Stimulated activated CD4-positive, alpha-beta T cell treated with anti-CD3 and anti-CD28 coated beads, Interleukin-15, amount 100 ng/mL, for 1 hour (primary cell): ENCODE measurements at places on chromosomes 3 and 15.

DNA sequence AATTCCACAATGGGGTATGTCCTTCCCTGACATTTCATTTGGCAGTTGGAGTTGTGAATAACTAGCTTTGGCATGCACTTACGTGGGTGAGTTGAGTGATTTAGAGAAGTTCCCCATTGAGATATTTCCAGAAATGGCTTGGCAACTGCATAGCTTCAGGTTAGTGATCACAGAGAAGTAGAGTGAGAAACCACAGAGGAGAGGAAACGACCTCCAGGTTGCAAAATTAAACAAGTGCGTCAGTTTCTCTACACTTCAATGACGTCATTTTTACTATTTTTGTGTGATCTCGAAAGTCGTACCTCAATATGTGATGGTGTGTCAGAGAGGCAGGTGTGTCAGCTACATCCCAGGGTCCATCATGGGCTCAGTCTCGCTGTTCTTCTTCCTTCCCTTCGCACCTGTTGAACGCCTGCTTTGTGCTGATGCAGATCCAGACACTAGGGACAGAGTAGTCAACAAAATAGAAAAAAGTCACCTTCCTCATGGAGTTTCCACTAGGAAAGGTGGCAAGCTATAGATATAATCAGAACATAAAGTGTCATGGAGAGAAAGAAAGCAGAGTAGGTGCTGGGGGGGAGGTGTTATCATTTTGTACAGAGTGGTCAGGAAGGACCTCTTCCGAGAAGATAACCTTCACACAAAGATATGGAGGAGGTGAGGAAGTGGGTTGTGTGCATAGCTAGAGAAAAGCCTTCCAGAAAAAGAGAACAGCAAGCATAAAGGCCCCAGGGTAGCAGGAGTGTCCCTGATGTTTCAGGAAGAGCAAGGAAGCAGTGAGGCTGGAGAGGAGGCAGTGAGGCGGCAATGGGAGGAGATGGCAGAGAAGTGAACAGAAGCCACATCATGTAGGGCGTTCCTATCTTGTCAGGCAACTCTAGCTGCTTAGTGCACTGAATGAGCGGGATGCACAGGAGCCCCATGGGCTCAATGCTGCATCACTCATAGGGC is 75.6 kb downstream of the MCTP2 start:
- DNase-seq: no peak

DNA sequence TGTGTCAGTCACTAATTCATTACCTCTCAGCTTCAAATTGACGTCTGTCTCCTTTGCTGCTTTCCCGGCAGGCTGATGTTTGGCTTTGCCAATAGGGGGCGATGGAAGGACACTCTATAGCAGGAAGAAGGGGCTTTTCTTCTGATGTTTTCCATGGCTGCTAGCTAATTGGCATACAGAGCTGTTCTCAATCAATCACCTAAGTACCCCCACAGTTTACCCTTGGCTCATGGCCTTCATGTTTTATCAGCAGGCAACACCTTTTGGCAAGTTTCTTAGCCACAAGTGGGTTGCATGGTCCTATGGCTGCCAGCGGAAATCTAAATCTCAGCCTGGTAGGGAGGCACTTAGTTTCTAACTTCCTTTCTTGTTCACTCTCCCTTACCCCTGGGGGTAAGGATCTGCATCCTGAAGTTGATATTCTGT is 45.0 kb downstream of the ESYT3 start:
- no peak for DNase-seq

DNA sequence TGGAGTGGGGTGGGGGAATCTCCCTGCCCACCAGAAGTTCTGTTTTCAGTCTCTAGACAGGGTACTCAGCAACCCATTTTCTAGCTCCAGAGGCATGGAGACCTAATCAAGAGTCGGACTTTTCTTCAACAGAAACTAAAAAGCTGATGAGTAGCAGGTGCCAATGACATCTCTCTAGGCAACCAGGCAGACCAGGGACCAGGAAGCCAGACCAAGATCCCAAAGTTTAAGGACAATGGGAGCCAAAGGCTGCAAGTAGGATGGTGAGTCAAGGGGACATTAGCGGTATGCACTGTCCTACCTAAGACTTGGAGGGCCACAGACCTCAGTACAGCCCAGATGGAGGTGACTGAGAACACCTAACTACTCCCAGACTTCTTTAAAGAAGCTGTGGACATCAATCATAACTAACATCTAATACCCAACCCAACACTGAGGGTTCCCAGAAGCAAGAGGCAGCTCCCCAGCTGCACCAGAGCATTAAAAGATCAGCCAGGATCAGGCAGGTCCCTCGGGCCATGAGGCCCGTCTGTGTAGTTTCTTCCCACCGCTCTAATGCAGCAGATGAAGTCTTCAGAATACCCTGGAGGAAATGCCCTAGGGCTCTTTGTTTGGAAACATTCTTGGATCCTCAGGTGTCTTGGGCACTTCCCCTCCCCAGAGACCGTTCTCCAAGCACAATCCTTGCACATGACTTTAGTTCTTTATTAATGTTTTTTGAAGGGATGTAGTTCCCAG is 979 bp downstream of the CCDC71 start:
- DNase-seq: no peak

DNA sequence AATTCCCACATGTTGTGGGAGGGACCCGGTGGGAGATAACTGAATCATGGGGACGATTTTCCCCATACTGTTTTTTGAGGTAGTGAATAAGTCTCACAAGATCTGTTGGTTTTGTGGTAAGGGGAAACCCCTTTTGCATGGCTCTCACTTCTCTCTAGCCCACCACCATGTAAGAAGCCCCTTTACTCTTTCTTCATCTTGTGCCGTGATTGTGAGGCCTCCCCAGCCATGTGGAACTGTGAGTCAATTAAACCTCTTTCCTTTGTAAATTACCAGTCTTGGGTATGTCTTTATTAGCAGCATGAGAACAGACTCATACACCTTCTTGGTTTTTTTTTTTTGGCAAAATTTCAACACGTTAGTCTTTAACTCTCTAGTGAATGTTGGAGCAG is 18.1 kb downstream of the ARL8B start:
- DNase-seq: no peak

GRCh38 chr15:34223904-34224596 is 766 bp upstream of the EMC4 start:
- DNase-seq: no peak

- no peak for DNase-seq
These were observed 108.1 kb upstream of the ABHD17C start for GRCh38 chr15:80587007-80587406.

DNA sequence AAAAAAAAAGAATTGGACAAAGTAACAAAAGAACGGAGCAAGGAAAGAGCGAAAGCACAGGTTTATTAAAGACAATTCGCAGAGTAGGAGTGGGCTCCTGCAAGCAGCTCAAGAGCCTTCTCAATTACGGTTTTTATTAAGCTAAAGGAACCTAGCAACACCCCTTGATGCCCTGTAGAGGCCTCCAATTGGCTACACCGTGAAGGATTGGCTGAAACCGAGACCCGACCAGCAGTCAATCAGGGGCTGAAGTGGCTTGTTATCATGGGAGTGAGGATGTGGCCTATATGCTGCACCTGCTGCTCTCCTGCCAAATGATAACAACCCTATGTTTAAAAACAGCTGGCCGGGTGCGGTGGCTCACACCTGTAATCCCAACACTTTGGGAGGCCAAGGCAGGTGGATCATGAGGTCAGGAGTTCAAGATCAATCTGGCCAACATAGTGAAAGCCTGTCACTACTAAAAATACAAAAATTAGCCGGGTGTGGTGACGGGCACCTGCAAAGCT is 20.4 kb upstream of the AP3B2 start:
- no peak for DNase-seq

- no peak for DNase-seq
These were observed 1.9 kb upstream of the CHST14 start for GRCh38 chr15:40468898-40469331.

DNA sequence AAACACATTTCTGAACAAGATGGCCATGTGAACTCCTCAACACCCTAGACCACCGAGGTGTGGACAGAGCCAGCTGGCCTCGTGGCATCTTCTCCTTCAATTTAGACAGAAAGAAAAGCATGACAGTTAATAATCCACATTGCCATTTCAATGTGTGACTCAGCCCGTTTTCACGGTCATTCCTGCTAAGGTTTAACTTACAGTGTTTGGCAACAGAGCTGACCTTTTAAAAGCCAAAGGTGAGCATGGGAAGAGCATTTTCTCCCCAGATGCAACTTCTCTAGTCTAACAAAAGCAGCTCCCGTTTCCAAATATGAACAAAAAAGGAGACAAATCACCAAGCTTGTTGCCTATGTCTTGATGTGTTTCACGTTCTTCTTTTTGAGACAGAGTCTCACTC is 417.6 kb upstream of the WNT5A start:
- DNase-seq: no peak

DNA sequence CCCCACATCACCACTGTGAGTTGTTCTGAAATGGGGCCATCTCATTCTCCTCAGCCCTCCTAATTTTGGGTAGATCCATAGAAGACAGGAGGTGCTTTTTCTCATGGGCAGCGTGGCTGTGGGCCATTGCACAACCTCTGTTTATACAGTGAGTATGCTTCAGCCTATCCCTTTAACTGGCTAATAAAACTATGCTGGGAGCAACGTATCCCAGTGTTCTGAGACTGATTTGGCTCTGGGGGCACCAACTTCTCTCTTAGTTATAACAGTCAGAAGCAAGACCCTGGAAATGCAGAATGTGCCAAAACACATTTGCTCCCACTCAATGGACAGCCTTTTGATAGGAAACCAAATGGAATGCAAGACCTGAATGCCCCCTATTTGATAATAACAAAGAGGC is 97.1 kb upstream of the ICE2 start:
- DNase-seq: no peak

- DNase-seq: no peak
These were observed 64.3 kb downstream of the LEO1 start for GRCh38 chr15:51907136-51907862.

GRCh38 chr3:25594007-25594502 is 70.7 kb downstream of the TOP2B start:
- DNase-seq: no peak

- DNase-seq: no peak
These were observed 31.4 kb downstream of the COL6A6 start for GRCh38 chr3:130548356-130548755.

DNA sequence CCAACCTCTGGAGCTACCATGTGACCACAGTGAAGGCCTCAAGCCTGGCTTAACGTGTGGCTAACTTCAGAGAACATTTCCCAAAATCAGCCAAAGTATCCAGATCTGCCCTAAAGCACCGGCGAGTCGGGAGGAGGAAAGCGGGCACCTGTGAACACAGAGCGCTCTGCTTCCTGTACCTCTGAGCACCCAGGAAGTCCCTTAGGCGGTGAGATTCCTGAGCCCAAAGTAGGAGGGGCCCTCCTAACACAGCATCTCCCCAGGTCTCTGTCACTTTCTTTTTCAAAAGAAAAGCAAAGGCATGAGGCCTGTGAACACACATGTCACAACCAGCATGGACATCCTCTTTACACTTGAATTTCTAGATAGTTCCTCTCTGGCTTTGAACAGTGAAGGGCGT is 944 bp upstream of the EIF4E3 start:
- DNase-seq: no peak

DNA sequence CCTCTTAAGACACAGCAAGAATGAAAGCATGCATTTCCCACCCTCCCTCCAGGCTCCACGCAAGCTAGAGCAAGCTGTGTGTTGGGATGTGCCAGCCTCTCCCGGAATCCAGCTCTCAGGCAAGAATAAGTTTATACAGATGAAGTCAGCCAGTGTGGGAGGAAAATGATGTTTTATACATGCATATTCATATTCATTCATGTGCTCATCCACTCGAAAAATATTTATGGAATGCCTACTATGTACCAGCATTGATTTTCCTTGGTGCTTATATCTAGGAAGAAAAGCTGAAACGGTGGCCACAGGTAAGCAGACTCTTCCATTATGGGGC is 62.7 kb downstream of the KLHL6 start:
- no peak for DNase-seq

- no peak for DNase-seq
These were observed 8.6 kb downstream of the CEP63 start for GRCh38 chr3:134494495-134494894.

DNA sequence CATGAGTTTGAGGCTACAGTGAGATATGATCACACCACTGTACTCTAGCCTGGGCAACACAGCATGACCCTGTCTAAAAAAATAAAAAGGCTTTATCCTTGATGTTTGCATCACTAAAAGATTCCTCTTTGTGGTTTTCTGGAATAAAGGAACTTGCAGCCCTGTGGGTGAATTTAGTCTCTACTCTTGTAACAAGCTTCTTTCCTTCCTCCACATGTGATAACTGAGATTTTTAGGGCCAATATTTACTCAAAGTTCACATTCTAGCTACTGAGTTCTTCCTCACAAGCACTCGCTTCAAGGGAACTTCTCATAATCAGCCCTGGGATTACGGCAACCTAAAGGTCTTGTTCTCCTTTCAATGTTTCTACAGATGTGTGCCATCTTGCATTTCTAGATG is 24.6 kb downstream of the COMMD2 start:
- no peak for DNase-seq

GRCh38 chr15:40436116-40436891 is 4.4 kb upstream of the BAHD1 start:
- DNase-seq: no peak

GRCh38 chr3:138775254-138775595 is 59.5 kb downstream of the PIK3CB start:
- DNase-seq: no peak

GRCh38 chr3:156655819-156656550 is 18.4 kb upstream of the TIPARP start:
- no peak for DNase-seq

DNA sequence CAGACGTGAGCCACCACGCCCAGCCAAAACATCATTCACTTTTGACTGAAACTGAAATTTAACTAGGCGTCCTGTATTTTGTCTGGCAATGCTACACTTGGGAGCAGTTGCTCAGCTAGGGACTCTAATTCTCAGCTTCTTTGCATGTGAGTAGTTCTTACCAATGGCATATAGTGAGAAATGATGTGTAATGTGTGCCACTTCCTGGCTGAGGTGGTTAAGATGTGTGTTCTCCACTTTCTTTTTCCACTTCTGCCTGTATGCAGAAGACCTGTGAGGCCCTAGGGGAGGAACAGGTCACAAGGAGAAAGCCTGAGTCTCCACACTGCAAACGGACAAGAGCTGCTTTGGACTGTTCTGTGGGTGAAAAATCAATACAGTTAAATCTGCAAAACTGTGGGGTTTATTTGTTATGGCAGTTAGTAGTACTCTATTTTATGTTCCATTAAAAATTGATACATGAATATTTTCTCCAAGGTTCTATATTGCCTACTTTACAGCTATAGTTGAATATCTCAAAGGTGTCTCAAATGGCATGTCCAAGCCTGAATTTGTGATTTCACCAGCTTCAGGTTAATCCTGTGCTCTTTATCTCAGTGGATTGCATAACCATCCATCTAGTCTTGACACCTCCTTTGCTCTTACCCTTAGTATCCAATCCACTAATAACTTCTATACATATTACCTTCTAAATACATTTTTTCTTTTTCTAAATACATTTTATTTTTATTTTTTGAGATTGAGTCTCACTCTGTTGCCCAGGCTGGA is 59.3 kb downstream of the NR1D2 start:
- DNase-seq: no peak

GRCh38 chr3:107627962-107628542 is 105.3 kb downstream of the BBX start:
- DNase-seq: no peak

DNA sequence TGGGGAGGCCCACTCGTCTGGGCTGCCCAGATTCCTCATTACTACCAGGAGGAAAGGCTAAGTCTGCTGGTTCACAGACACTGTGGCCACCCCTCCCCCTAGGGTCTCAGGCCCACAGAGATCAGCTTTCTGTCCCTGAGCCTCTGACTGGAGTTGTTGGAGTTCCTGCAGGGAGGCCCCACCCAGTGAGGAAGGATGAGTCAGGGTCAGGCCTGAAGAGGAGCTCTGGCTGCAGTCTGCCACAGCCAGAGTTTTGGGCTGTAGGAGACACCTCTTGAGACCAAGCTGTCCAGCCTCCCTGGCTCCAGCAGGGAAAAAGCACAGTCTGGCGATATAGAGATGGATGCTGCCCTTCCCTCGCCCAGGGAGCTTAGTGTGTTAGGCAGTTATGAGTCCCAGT is 720.9 kb upstream of the SEMA6D start:
- no peak for DNase-seq
